ENCODE measurements at places on chromosomes 7 and 10. TPM values are rescaled to one million over a fixed set of nuclear protein-coding genes. Genes with fewer than 3 reads are reported as not detected.

GRCh38 chr7:46939558-46939957, 642.4 kb downstream of the TNS3 start:
- no peak for DNase-seq

- no peak for DNase-seq
Observed at GRCh38 chr7:2738766-2739549, 51.0 kb downstream of the AMZ1 start.

GRCh38 chr10:60998932-60999331, 54.9 kb upstream of the RHOBTB1 start:
- no peak for DNase-seq

DNA sequence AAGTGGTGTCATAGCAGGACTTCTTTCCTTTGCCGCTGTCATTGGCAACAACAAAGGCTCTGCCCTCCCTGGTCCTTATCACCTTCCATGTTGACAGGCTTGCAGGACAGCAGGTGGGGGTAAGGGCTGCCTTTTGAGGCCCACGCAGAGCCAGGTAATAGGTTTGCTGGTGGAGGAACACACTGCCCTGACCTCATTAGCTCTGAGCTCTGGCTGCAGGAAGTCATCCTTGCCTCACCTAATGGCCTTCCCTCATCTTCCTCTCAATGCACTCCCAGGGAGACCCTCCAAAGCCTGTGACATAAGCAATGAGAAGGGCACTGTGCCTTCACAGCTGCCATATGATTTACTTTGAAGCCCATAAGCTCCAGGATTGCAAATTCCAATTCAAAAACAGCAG, 1205.2 kb upstream of the AUTS2 start:
- DNase-seq: no peak

GRCh38 chr7:44274623-44274975, 50.8 kb downstream of the CAMK2B start:
- no peak for DNase-seq

- DNase-seq: no peak
Observed at GRCh38 chr7:112665709-112666108, 124.5 kb downstream of the TMEM168 start.

- DNase-seq: no peak
Observed at GRCh38 chr7:69654381-69654780, 56.1 kb downstream of the AUTS2 start.

- DNase-seq: no peak
Observed at GRCh38 chr7:68893411-68893810, 704.9 kb upstream of the AUTS2 start.

The DYNC1I1 gene
- total RNA-seq: not detected

DNA sequence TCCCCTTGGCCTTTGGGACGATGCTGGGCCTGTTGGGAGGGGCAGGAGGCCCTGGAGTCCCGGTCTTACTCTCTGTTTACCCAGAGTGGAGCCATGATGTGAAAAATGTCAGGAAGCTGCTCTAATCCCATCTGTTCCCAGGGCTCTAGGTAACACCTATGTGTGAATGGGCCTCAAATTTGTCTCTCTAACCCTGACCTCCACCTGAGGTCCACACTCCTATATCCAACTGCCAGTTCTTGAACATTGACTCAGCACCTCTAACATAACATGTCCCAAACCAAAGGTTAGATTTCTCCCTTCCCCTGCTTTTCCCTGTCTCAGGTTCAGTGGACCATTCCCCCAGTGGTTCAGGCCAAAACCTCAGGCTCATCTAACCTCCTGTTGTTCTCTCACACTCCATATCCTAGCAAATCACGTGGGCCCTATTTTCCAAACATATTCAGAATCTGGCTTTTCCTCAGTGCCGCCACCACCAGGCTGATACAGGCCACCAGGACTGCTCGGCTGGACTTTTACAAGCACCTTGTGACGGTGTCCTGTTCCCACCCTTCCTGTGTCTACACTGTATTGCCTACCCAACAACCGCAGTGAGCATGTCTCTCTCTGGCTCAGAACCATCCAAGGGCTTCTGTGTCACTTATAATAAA, 130.6 kb downstream of the ATXN7L1 start:
- DNase-seq: no peak

- DNase-seq: peak; percentile 57
Observed at GRCh38 chr10:114458955-114459354, 54.7 kb upstream of the AFAP1L2 start.

- no peak for DNase-seq
Observed at GRCh38 chr10:49104323-49104722, 11.0 kb downstream of the VSTM4 start.

The PRSS37 gene
- total RNA-seq: not detected

The CDH23 gene
- 1.6 TPM for total RNA-seq

DNA sequence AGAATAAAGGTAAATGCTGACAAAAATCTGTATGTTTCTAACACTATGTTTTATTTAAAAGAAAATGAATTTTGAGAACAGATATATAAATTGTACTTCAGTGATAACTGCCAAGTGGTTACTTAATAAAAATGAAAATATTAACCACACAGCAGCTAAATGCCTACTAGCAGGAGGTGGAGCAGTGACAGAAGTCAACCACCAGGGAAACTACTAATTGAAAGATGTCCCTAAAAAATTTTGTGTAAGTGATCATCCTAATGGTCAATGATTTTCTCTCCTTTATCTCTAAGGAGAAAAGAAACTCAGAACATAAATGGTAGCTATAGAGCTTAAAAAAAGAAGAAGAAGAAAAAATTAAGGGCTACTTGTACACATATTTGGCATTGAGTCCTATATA, 22.9 kb downstream of the WNT16 start:
- DNase-seq: no peak

The THSD7A gene
- not detected for total RNA-seq

- peak; percentile 68 for DNase-seq
Observed at GRCh38 chr10:80356563-80356988, at the start of the genes DYDC1 and DYDC2. TSS of gene DYDC1 (minus strand) at chr10:80356755. CDS start at chr10:80352601, 4,154 bp downstream. TSS of gene DYDC2 (plus strand) at chr10:80356781. CDS start at chr10:80362444, 5,663 bp downstream.

DNA sequence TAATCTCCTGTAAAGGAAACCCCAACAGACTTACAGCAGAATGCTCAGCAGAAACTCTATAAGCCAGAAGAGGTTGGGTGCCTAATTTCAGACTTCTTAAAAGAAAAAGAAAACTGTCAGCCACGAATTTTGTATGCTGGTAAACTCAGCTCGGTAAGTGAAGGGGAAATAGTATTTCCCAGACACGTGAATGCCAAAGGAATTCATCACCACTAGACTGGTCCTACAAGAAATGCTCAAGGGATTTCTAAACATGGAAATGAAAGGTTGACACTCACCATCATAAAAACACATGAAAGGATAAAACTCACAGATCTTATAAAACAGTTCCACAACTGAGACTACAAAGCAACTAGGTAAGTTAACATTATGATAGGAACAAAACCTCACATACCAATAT, 68.6 kb downstream of the GLCCI1 start:
- no peak for DNase-seq

GRCh38 chr10:110373059-110373458, 68.3 kb upstream of the SMNDC1 start:
- no peak for DNase-seq

- no peak for DNase-seq
Observed at GRCh38 chr10:100100651-100101184, 19.0 kb upstream of the CPN1 start.

DNA sequence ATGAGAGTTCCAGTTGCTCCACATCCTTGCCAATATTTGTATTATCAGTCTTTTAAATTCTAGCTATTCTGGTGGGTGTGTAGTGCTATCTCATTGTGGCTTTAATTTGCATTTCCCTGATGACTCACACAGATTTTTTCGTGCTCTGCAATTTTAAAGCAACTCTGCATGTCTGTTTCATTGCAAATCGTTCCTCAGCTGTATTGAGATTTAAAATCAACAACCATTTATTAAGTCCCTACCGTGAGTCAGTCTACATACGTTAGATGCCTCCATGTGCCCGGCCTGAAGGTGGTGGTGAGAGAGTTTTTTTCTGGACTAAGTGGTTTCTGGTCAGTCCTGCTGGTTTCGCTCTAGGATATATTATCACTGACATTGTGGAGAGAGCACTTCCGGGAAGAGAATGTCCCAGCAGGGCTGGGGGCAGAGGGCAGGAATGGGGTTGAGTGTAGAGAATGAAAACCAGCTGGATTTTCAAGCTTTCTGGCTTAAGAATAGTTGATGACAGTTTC, 8.4 kb upstream of the HYCC1 start:
- DNase-seq: no peak

- DNase-seq: no peak
Observed at GRCh38 chr10:49158404-49158803, 24.6 kb upstream of the FAM170B start.

GRCh38 chr7:28272461-28272877, 91.9 kb upstream of the JAZF1 start:
- DNase-seq: peak; percentile 58

DNA sequence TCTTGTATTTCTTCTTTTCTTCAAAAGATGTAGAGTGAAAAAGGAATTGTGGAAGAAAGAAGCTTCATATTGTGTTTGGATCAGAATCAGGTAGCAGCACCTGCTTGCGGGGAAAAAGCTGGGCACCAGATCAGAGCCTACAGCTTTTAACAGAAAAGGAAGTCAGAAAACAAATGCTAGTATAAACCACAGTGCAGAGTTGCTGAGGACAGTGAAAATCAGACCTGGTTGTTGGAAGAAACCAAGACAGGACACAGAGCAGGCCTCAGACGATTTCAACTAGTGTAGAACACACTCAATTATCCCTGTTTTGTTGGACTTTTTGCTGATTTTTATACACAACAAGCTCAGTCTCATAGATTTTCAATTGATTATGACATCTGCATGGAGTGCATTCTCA, 221.4 kb downstream of the PTN start:
- no peak for DNase-seq

- DNase-seq: peak; percentile 55
Observed at GRCh38 chr7:140390466-140391190, 7.7 kb downstream of the SLC37A3 start.

The NSUN6 gene
- total RNA-seq: 11.1 TPM
